ENCODE measurements at places on chromosomes 3 and 15.

- no peak for DNase-seq
Observed at GRCh38 chr3:135393159-135393558, 572.4 kb upstream of the PPP2R3A start.

DNA sequence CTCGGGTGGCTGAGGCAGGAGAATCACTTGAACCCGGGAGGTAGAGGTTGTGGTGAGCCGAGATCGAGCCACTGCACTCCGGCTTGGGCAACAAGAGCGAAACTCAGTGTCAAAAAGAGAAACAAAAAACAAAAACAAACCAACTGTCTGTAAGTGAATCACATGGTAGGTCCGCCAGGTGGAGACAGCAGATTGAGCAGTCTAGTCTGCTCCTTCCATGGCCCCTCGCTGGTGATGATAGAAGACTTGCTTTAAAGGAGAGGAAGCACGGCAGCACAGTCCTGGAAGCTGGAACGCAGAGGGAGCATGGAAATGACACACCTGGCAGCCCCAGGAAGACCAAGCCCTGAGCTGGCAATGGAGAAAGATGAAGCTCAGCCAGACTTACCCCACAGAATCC is 31.4 kb upstream of the MGLL start:
- DNase-seq: no peak

GRCh38 chr15:39512643-39513042 is 68.2 kb upstream of the THBS1 start:
- no peak for DNase-seq

GRCh38 chr3:57791245-57791644 is 35.1 kb downstream of the SLMAP start:
- DNase-seq: no peak

DNA sequence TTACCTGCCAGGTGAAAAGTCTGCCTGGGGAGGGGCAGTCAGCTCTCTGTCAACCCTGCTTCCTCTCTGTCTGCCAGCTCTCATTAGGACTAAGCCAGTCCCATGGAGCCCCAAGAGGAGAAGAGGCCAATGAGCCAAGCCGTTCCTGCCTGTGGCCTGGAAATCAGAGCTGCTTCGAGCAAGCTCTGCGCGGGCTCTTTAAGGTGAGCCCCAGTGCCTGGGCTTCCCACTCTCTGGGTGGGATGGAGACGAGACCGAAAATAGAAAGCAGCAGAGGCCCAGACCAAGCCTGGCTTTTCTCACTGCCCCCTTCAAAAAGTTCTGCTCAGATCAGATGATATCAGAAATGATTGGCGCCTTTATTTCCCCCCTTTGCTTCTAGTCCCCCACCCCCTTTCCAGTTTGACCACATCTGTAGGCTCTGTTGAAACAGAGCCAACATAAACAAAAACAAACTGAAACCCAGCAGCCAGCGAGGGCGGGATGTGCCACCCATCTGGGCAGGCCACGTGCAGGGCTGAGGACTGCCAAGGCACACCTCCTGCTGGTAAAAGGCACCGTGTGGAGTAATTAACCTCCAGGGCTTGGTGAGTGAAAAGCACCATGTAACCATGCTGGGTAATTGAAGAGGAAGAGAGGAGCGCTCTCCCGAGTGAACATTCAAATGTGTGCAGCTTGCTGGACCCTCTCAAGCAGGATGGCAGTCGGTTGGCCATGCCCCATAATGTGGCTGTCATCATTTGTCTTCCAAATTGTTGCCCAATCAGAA is 471.0 kb upstream of the PROK2 start:
- DNase-seq: no peak

- DNase-seq: no peak
Observed at GRCh38 chr3:46503200-46503874, 5.6 kb downstream of the RTP3 start.

GRCh38 chr15:20645956-20646355 is 104.4 kb upstream of the GOLGA6L6 start:
- no peak for DNase-seq

- DNase-seq: no peak
Observed at GRCh38 chr3:126371096-126371705, 14.0 kb upstream of the KLF15 start.

DNA sequence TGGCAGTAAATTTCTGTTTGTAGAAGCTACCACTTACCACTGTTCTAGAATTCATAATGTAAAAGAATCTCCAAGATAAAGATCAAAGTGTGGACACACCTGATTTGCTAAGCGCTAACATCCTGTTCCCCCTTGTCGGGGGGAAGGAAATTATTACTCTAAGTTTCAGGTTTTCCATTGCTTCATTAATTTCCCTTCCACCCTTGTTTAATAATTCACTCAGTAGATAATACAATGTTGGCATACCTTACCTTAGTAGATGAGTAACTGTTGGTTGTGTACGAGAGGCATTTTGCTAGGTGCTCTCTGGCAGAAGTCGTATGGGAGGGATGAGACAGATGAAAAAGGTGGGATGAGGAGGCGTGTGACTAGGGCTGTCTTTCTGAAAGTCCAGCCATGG is 641.2 kb upstream of the ARRDC4 start:
- DNase-seq: no peak

DNA sequence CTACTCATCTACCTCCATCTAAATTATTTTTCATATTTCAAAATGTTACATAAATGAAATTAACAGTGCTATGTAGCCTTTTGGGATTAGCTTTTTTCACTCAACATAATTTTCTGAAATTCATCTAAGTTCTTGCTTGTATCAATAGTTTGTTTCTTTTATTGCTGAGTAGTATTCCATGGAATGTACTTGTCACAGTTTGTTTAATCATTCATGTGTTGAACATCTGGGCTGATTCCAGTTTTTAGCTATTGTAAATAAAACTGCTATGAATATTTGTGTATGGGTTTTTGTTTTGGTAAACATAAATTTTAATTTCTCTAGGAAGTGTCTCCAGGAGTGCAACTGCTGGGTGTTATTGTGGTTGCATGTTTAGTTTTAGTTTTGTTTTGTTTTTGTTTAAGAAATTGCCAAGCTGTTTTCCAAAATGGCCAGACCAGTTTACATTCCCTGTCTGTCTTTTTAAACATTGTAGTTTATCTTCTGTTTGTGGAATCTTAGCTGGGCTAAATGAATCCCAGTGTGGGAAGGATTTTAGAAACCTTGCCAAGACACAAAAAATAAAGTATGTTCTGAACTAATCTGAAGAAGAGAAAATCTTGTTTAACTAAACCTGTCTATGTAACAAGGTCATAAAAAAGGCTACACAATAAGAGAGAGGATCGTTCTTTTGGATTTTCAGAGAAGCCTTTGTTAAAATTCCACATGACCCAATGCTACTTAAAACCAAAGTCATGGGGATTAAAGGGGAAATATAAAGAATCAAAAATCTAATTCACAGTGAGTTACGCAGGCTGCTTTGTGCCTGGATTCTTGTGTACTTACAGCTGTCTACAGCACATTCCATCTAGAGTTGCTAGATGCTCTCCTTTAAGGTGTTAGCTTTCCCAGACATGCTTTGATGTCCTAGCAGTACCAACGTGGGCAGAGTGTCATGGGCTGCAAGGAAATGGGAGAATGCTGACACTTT is 129.2 kb upstream of the SUCLG2 start:
- DNase-seq: no peak

DNA sequence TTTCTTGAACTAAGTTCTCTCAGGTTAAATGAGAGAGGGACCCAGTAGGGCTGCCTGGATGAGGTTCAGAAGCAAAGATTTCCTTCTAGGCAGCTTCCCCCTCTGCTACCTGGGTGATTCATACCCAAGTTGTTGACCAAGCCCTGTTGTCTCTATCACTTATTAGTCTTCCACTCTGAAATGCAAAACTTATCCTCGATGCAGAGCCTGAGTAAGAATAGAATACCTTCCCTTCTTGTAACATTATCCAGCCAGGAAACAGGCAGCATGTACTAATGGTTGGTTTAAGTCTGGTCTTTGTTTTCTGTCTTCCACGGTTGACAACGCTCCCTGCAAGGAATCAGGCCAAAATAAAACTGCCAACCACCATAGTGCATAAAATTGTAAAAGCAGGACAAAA is 377.3 kb downstream of the MECOM start:
- no peak for DNase-seq

GRCh38 chr3:150602426-150603152 is 532 bp upstream of the SELENOT start:
- no peak for DNase-seq

DNA sequence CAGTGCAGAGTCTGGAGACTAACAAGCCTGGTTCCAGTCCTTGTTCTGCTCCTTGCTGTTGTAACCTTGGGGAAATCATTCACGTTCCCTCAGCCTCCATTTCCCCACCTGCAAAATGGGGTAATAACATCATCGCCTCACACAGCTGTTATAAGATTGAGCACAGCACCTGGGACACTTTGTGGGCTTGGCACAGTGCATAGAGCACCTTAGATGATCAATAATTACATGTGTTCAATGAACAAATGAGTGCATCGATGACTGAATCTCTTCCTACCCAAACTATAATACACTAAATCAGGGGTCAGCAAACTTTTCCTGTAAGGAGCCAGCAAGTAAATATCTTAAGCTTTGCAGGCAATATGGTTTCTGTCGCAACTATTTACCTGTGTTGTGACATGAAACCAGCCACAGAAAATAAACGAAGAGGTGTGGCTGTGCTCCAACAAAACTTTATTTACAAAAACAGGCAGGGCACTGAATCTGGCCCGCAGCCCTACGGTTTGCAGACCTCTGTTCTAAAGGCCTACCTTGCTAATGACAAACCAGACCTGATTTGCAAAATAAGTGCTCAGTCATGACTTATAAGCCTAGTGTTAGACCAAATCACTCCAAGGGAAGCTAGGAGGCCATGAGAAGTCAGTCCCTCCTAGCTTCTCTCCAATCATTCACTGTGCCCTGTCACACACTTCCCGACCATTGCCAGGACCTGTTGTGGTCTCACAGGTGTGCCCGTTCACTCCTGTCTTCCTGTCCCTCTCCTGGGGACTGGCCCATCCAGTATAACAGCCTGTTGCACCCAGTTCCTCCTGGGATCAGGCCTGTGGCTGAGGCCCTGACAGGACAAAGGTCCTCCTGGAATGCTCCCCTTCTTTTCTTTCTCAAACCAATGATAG is 149.4 kb upstream of the WNT5A start:
- DNase-seq: no peak

DNA sequence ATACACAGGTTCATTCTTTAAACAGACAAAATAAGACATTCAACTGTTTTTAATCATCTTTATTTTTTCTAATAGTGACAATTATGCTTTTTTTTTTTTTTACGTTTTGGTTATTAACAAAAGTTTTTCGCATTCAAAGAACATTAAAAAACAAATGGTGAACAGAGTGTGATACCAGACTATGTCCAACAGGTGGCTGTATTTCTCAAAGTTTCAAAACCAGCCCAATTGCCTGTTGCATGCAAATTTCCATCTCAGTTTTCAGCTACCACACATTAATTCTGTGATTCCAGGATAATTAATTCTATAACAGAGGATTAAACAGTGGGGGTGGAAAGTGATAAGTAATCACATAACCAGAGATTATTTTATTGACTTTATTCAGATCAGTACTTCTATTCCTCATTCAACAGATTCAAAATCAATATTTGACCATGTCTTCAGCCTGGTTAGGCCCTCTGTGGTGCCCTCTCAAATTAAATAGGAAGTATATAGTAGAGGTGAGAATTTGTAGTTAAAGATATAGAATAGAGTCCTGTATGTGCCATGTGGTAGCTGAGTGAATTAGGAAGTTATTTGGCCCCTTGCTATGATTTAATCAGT is 122.2 kb upstream of the DCBLD2 start:
- DNase-seq: no peak

- no peak for DNase-seq
Observed at GRCh38 chr3:146750196-146750595, 145.1 kb upstream of the PLSCR5 start.

DNA sequence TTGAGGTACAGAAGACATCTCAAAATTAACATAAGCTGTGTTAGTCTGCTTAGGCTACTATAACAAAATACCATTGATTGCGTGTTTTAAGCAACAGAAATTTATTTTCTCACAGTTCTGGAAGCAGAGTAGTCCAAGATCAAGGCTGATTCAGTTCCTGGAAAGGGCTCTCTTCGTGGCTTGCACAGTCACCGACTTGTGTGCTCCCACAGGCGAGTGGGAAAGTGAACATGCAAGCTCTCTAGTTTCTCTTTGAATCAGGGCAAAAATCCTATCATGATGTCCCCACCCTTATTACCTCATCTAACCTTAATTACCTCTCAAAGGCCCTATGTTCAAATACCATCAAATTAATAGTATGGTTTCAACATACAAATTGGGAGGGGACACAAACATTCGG is 505.9 kb downstream of the ZIC1 start:
- DNase-seq: no peak

- DNase-seq: no peak
Observed at GRCh38 chr3:125075738-125076137, 19.9 kb upstream of the HEG1 start.

DNA sequence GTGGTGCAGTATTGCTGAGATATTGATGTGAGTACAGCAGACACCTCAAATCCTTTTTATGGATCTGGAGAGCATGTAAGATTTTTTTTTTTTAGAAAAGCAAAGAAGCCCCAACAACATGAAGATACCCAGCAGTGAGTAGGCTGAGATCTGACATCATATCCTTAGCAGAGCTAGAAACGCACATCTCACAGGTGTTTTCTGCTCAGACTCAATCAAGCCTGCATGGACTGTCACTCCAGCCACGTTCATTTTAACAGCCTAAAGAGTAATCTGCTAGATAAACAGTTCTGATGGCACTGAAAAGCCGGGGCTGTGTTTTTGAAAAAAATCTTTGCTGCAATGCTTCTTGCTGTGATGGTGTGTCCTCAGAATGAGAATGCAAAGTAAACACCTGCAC is 544.2 kb downstream of the FGF12 start:
- no peak for DNase-seq

GRCh38 chr3:49030321-49030720 is 1.1 kb upstream of the IMPDH2 start:
- no peak for DNase-seq

DNA sequence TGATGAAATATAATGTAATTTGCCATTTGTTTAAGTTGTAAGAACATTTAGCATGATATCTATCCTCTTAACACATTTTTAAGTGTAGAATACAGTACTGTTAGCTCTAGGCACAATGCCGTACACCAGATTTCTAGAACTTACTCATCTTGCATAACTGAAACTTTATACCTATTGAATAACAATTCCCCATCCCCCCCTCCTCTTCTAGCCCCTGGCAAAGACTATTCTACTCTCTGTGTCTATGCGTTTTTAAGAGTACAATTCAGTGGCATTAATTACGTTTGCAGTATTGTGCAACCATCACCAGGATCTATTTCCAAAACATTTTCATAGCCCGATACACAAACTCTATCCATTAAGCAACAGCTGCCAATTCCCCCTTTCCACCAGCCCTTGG is 261.7 kb downstream of the PLOD2 start:
- DNase-seq: no peak

All from stimulated activated CD8-positive, alpha-beta memory T cell treated with anti-CD3 and anti-CD28 coated beads, Interleukin-2, amount 100 ng/mL, for 48 hours (primary cell).